ENCODE measurements at places on chromosomes 1 and 21.
A peak's percentile ranks its signal among the peaks of the same experiment; 100 is the strongest.

- DNase-seq, result no peak
These were observed 71.3 kb upstream of the B3GALNT2 start for GRCh38 chr1:235575597-235575996.

- DNase-seq, result no peak
These were observed 9.6 kb upstream of the AMY2B start for GRCh38 chr1:103561643-103562395.

GRCh38 chr1:227429447-227430359, 111.4 kb upstream of the CDC42BPA start:
- DNase-seq, result peak; percentile 48

DNA sequence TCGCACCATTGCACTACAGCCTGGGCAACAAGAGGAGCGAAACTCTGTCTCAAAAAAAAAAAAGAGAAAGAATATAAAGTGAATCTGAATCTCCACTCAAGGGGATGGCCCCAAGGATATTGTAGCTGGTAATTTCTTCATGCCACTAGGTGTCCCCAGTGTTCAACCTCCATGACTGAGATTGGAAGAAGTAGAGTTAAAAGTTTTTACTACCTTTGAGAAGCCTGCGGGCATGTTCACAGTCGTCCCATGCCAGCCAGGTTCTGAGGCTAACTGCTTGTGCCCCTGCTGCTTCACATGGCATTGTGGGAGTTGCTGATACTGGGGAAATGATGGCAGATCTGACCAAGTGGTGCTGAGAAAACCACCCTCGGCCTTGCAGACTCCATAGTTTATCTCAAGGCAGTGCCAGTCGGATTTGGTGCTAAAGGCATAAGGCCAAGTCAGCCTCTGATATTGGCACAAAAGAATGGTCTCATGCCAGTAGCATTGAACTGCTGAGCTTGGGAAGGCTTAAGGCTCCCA, 10.8 kb upstream of the SHISA4 start:
- peak; percentile 31 for DNase-seq

GRCh38 chr1:181023265-181024057, 791 bp upstream of the STX6 start:
- DNase-seq, result no peak

- no peak for DNase-seq
These were observed 590 bp downstream of the TMOD4 start for GRCh38 chr1:151175041-151175741.

DNA sequence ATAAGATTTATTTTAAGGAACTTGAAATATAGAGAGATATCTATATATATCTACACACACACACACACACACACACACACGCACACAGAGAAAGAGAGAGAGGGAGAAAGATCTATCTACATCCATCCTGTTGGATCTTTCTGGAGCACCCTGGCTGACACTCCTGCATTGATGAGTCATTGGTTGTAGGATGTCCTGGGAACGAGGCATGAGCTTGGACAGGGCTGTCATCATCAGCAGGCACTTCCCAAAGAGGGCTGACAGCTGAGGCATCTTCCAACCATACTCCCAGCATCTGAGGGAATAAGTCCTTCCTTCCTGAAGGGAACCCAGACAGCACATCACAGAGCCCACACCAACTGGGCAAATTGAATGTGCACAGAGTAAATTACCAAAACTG, 99.1 kb upstream of the ERG start:
- DNase-seq, result no peak

- DNase-seq, result no peak
These were observed 114.7 kb downstream of the PCNX2 start for GRCh38 chr1:233180641-233181364.

DNA sequence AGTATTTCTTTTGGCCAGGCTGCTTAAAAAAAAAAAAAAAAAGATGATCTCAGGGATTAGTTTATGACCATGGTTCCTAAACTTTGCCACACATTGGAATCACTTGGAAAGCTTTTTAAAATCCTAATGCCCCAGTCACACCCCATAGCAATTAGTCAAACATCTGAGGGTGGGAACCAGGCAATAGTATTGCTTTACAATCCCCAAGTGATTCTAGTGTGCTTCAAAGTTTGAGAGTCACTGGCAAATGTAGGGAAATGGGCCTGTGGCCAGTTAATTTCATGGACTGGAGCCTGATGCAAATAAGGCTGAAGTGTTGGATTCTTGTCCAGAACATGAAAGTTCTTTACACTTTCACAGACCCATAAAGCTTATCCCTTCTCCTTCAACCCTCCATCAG, 374.6 kb upstream of the ESRRG start:
- DNase-seq, result no peak
